NCI-H1930 (cell line): ENCODE measurements at places on chromosomes 11 and 22.
A peak's percentile ranks its signal among the peaks of the same experiment; 100 is the strongest.

GRCh38 chr11:121067453-121067852 lies 33.6 kb upstream of the TECTA start:
- no peak for DNase-seq

DNA sequence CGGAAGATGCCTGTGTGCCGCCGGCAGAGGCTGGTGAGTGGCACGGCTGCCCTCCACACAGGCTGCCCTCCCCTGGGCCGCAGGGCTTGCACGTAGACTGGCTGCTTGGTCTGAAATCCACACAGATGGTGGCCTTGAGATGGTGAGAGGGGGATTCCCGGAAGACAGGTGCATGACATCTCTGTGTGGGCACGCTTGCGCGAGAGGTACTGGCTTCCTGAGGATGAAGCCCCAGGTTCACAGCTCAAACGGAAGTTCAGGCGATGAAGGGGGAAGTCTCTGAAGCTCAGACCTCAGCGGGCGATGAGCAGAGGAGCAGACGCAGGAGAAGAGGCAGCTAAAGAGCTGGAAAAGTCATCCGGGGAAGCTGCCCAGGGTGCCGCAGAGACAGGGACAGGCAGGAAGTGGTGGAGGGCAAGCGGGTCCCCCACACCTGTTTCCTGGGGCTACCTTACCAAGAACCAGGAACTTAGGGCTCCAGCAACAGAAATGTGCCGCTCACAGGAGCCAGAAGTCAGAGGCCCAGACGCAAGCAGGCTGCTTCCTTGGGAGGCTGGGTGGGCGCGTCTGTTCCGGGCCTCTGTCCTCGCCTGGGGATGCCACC lies 7.2 kb downstream of the CRELD2 start:
- no peak for DNase-seq

GRCh38 chr11:66176650-66177049 lies 91.8 kb upstream of the RAB1B start:
- DNase-seq = no peak

DNA sequence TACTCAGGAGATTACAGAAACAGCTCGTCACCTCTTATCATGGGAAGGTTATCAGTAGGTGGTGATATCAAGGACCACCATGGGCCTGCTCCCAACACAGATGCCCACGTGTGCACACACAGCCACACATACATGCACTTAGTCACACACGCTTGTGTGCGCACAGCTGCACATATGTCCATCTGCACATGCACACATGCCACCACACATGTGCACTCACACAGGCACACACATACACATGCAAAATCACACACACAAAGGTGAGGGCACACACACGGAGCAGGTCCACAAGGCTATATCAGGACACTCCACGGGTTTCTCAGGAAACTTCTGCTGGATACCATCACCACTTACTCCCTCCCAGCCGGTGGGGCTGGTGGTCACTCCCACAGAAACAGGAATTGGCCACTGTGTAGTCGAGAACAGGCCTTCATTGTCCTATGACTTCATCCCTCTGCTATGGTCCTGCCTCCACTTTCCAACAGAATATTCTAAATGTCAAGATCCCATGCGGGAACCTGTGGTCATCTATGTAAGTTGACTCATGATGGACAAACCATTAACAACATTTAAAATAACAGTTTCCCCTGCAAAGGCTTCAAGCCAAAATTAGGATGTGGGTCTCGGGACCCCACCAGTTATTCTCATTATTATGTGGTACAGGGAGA lies 2.2 kb downstream of the C11orf24 start:
- no peak for DNase-seq

DNA sequence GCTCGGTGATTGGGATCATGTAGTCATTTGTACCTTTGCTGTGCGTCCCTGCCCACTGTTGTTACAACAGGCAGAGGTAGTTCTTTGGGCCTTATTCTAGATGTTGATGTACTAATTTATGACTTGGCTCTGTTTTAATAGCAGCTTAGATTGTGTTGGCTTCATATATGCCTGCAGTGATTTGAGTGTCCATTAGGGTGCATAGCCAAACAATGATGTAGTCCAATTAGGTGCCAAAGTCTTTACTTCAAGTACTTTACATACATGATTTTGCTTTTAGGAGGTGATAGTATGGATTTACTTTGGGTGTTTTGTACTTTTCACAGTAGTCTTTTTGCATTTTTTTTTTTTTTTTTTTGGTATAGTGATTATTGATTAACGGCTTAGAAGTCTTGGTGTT lies 46.4 kb downstream of the PPP6R3 start:
- no peak for DNase-seq

DNA sequence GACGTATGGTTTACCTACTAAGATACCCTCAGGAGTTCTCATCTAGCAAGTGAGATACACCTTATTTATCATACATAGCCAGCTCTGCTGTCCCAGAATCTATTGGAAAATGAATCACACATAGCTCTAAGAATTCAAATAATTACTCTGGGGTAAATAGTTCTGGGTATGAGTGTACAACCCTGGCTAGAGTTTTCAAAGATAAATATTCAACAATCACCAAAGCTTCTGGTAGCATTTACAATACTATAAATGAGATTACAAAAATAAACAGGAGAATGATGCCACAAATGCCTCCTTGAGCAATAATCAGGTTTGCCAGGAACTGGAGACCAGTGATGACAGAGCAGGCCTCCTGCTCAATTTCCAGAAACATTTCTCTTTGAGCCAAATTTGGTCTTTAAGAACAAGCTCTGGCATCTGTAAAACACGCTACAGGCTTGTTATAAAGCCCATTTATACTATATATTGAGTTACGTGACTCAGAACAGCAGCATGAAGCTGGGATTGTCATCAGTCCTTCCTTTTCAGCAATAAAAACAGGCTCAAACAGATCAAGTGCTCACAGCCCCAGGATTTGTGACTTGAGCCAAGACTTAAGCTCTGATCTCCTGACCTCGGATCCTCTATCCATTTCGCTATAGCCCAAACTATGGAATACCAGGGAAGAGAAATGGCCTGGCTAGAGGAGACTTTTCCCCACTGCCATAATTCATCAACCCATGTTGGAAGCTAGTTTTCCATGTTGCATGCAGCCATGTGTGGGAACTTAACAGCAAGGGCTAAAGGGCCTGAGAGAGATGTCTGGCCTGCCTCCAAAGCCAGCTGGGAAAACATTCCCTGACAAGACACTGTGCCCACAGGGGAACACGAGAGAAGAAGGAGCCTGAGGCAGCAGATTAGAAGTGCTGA lies 19.7 kb downstream of the RAB30 start:
- DNase-seq = no peak

DNA sequence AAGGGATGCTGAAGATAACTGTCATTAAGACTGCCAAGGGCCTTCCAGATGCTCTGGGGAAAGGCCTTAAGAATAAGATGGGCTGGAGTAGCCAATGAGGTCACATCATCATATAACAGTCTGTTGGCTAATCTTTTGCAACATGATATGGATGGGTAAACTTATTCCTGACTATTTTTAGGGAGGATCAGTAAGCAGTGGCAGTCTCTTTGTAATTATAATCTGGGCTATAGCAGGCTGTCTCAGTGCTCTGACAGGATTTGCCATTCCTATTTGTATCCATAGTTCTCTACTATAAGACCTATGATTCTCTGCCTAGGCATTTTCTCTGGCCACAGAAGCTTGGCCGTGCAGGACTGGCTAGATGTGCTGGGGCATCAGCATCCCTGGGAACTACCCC lies 16.1 kb upstream of the CALCB start:
- no peak for DNase-seq

GRCh38 chr11:79437278-79437980 lies 3.4 kb downstream of the TENM4 start:
- peak; percentile 38 for DNase-seq

GRCh38 chr11:6094186-6094585 lies 13.3 kb upstream of the OR56B4 start:
- no peak for DNase-seq

DNA sequence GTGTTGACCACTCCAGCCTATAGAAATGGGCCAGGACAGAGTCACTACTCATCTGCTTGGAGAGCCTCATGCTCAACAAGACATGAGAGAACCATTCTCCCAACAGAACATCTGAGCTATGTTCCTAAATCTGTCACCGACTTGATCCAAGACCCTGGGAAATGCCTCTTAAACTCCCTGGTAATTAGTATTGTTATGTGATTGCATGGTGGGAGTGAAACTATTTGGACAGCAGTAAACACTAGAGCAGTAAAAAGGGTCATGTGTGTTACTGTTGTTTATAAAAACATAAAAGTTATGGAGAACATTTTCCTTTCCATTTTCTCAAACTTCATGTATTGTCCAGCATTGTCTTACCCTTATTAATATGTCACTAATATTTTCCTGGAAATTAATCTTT lies 369.8 kb upstream of the FAT3 start:
- no peak for DNase-seq

GRCh38 chr22:20978419-20978818 lies 3.7 kb upstream of the LZTR1 start:
- no peak for DNase-seq

DNA sequence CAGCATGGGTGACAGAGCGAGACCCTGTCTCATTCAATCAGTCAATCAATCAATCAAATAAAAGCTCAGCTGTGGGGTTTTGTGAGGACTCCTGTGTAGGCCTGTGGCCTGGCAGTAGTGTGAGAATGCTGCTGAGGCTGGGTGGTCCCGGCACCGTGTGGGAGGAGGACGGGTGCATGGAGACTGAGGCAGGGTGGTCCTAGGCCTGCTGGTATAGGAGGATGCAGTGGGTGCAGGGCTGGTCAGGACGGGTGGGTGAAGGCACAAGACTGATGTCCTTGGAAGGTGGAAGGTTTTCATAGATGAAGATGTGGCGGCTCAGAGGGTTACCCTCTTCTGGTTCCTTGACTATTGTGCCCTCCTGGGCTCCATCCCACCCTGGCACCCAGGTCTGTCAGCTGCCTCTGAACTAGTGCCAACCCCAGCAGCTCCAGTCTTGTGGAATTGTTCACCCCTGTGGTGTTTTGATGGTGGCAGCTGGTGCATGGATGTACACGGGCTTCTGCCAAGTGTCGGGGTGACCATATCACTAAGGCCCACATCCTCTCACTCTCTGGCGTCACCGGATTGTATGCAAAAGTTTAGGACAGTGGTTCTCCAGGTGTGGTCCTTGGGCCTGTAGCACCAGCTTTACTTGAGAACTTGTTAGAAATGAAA lies 23.7 kb downstream of the TANGO2 start:
- no peak for DNase-seq

DNA sequence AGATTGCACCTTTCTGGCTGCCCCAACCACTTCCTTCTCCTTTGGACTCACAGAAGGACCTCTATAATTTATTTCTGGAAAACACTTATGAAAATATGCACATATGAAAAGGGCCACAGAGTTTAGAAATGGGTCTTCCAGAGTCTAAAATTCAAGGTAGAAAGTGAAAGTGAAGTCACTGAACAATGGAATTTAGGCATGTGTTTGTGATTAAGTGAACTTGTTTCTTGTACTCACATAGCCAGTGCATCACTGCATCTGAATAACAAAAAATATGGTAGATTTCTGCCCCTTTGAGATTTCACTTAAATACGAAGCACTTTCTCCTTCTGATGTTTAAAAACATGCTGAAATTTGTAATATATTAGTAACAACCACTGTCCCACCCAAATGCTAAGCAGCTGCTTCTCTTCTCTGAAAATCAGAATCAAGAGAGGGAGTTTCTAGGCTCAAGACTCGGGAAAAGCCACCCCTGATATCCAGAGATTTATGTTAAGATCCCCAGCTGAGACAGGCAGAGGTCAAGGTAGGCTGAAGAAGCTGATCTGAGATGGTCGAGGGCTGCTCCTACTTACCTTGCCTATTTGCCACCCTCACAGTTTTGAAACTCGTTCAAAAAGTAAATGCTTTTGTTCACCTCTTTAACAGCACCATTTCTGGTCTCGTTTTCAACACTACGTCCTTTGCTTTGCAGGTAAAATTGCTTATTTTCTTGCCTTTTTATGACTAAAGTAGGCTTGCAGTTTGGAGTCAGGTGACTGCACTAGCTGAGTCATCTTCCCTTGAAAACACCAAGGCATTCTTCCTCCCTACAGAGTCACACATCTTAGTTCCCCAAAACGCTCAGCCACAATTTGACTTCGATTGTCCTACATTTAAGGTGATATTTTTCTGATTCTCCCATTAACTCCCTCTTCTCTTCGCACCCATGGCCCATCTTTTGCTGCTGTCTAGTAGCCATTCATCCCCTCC lies at the start of gene XKR3:
XKR3 (minus strand) TSS at position 696 of the 972 bp plus-strand sequence. CDS start 17,338 bp downstream, outside the sequence.
- no peak for DNase-seq

- DNase-seq = no peak
These were observed 784.2 kb upstream of the CCDC179 start for GRCh38 chr11:23644443-23644842.

GRCh38 chr11:13859892-13860291 lies 102.6 kb upstream of the SPON1 start:
- no peak for DNase-seq

DNA sequence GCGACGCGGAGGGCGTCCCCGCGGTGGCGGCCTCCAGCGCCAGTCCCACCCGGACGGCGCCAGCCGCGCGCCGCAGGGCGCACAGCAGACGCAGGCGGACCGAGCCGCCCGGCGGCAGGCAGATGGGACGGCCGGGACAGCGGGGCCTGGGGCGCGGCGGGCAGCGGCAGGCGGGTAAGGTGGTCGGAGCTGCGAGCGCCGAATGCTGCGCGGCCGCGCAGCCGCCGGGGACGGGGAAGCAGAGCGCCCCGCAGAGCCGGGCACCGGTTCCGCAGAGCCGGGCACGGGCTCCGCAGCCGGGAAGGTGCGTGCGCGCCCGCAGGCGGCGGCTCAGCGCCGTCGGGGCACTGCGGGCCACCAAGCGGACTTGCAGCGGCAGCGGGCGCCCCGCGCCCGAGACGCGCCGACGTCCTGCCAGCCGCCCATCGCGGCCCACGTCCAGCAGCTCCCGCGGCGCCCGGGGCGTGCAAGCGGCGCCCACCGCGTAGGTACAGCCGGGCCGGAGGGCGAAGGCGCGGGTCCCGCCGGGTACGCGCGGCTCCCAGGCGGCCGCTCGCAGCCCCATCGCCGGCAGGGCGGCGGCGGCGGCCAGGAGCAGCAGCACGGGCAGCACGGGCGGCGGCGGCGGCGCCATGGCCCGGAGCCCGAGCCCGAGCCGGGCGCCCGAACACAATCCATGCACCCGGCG lies 739 bp downstream of the CELSR1 start:
- no peak for DNase-seq

DNA sequence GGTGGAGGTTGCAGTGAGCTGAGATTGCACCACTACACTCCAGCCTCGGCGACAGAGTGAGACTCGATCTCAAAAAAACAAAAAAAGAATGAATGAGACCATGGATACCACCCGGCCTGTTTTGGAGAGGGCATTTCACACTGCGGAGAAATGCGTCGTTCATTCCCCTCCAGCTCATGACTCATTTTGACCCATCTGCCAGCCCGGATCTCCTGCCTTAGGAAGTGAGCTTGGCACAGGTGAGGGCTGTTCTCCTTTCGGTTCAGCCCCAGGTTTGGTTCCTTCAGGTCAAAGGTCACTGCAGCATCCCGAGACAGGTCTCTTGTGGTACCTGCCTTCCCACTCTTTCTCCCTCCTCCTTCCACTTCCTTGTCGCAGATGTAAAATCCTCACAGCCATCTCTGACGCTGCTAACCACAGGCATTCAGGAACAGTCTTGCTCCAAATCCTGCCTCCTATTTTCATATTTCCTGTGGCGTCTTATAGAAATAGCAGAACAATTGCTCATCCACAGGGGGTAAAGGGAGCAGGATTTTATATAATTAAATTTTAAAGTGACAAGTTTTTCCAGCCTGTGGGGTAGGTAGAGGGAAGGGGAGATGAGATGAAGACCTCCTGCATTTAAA lies 517.9 kb downstream of the NTM start:
- no peak for DNase-seq

GRCh38 chr11:125621995-125622394 lies 3.0 kb upstream of the CHEK1 start:
- no peak for DNase-seq
